Stimulated activated CD8-positive, alpha-beta memory T cell treated with anti-CD3 and anti-CD28 coated beads, Interleukin-7, amount 100 ng/mL, for 1 hour (primary cell): ENCODE measurements at places on chromosomes 1 and 21.

GRCh38 chr1:175600721-175601440 is 142.5 kb downstream of the TNR start:
- no peak for DNase-seq

DNA sequence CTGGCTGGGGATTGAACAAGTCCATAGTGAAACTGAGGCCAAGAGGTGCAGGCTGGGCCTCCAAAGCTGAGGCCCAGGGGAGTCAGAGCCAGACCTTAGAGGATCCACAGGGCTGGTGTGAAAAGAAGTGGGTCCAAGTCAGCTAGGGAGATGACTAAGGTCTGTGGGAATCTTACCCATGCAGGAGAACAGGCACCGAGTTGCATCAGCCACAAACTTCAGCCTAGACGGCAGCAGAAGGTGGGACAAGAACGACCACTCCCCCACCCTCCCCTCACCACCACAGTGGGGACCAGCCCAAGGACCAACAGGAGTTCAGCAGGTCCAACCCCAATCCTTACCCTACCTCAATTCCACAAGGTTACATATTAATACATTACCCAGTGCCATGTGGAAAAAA is 282.3 kb downstream of the TTLL7 start:
- no peak for DNase-seq

DNA sequence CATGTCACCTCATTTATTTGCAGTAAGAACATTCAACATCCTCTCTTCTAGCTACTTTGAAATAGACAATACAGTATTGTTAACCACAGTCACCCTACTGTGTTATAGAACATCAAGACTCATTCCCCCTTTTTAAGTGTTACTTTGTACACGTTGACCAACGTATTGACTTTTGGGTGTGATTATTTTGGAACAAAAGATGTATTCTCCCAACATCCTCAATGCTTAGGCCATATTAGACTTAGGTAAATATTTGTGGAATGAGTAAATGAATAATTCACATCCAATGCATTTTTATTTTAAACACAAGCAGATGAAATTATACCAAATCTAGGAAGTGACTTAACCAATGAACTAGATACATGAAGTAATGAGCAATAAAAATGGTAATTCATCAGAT is 296.6 kb downstream of the CHRM3 start:
- DNase-seq, result no peak

- DNase-seq, result no peak
These were observed 10.8 kb downstream of the S1PR1 start for GRCh38 chr1:101247404-101248287.

DNA sequence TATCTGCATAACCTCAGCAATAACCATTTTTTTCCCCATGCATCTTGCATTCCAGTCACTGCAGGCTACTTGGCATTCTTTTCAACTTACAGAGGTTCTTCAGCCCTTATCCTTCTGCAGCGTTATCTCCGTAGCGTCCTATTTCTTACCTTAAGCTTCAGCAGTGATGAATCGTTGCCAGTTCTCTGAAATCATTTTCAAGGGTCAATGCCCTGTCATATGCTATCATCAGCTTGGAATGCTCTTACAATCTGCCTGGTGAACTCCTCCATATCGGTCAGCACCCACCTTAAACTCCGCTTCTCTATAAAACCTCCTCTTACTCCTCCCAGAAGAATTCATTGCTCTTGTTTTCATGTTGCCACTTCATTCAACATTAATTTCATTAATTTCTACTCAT is 105.1 kb upstream of the DPH5 start:
- no peak for DNase-seq

GRCh38 chr21:46065914-46066551 is 31.9 kb upstream of the COL6A2 start:
- DNase-seq, result no peak

- no peak for DNase-seq
These were observed 17.1 kb upstream of the XPR1 start for GRCh38 chr1:180614730-180615129.

GRCh38 chr1:183166454-183166853 is 19.6 kb upstream of the LAMC2 start:
- DNase-seq, result no peak

- DNase-seq, result no peak
These were observed 7.8 kb downstream of the VANGL2 start for GRCh38 chr1:160407839-160408801.

GRCh38 chr1:30275926-30276764 is 447.2 kb downstream of the MATN1 start:
- DNase-seq, result no peak

DNA sequence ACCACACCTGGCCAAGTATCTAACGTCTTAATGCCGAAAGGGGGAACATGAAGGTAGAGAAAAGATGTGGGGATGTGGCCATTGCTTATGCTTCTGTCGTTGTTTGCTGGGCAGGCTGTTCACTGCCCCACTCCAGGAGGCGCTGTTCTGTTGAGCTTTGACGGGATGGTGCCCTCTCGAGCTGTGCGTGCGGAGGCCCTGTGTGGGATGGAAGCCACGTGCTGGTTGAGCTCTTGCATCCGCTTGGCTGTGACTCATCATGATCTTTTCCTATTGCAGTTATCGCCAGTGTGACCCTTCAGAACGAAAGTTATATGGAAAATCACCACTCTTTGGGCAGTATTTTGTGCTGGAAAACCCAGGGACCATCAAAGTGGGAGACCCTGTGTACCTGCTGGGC is 26.3 kb downstream of the MTARC1 start:
- DNase-seq, result no peak

GRCh38 chr1:178650934-178651511 is 74.0 kb upstream of the RALGPS2 start:
- DNase-seq, result no peak

GRCh38 chr21:44459712-44460440 is 4.6 kb downstream of the LRRC3 start:
- no peak for DNase-seq

DNA sequence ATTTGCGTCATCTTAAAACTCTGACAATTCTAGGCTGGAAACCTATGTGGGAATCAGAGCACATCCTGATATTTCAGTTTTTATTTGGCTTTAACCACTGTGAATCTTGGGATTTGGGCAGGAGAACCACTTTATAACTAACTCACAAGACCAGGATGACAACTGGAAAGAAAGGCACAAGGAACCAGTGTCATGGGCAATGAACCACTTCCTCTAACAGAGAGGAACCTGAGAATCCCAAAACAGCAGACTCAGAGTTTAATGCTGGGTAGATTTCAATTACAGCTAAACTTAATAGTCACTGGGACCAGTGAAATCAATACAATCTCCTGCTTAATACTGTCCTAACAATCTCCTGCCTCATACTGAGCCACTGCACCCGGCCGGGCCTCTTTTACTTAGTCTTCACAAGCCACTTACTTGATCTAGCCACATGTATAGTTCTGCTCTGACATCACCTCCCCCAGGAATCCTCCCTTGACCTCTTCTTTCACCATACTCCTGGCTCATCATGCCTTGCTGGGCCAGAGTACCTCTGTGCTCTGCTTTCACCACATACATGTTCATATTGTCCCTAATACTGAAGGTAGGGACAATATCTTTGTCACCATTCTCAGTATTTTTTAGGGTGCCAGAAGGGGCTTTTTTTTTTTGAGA is 20.2 kb upstream of the SLFNL1 start:
- DNase-seq, result no peak

DNA sequence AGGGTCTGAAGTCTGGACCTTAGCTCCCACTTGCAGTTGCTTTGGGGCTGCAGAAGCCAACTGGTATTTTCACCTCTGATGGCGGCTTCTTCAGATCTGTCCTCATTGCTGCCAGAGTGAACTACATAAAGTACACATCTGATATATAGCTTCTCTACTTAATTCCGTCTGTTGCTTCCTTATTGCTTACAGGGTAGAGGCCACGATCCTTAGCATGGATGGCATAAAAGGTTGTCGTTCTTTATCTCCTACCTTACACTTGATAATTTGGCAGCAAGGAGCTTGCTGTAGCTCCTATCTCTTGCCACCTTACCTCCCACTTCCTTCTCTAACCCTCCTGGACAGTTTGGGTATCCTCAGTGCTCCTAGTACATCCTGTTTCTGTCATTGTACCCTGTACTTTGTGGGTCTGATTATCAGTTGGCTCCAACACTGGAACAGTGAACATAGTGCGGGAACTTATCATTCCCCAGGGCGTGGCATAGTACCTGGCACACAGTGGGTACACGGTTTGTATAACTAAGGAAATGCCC is 30.9 kb upstream of the NBL1 start:
- no peak for DNase-seq

DNA sequence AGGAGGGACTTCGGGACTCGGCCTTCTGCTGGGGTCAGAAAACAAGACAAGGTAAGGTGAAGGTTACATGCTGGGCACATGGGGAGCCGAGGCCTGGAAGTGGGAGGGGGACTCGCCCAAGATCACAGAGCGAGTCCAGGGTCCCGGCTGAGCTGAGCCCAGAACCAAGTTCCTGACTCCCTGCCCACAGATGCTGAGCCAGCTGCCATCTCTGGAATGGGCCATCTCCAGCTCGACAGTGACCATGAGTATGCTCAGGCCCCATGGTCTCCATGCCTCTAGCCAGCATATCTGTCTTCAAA is 26.7 kb upstream of the EDN2 start:
- no peak for DNase-seq

- peak; percentile 23 for DNase-seq
These were observed 3.4 kb upstream of the ECE1 start for GRCh38 chr1:21293537-21294265.

GRCh38 chr1:203720242-203720641 is 44.7 kb upstream of the LAX1 start:
- DNase-seq, result no peak

GRCh38 chr1:228922722-228923376 is 187.6 kb downstream of the RHOU start:
- DNase-seq, result no peak

- no peak for DNase-seq
These were observed 9.4 kb upstream of the RGS13 start for GRCh38 chr1:192626366-192627179.
